HT1080 (cell line): ENCODE measurements at places on chromosomes 16 and 17. TPM values are rescaled to one million over a fixed set of nuclear protein-coding genes. Genes with fewer than 3 reads are reported as not detected.

DNA sequence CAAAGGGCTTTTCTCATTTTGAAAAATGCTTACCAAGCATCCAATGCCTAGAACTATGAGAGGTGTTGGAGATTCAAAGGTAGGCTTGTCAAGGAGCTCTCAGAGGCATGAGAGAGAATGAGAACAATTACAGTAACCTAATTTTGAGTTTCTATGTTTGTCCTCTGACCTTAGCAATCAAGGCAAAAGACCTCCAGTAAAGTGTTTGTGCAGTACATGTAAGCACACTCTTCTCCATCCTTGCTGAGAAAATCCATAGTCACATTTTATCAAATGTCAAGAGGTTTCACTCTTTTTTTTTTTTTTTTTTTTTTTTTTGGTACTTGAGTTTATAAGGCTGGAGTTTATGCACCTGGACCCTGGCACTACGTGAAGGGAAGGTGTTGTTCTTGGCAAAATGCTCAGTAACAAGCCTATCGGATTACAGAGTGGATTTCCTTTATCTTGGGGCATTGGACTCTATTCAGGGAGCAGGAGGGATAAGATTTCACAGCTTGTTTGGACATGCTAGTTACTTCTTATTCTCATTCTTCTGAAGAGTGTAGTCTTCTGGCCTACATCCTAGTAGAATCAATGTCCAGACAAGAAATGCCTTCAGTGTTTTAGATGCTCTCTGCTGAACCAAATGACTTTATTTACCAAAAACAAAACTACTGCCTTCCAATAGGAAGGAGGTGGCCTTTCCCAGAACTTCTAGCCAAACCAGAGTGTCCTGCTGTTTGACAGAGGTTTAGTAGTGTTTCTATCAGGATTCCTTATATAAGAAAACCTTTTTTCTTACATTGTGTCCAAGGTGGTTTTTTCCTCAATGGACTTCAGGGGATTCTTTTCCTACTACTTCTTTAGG, 21.9 kb downstream of the KCNJ2 start:
- no peak for DNase-seq

DNA sequence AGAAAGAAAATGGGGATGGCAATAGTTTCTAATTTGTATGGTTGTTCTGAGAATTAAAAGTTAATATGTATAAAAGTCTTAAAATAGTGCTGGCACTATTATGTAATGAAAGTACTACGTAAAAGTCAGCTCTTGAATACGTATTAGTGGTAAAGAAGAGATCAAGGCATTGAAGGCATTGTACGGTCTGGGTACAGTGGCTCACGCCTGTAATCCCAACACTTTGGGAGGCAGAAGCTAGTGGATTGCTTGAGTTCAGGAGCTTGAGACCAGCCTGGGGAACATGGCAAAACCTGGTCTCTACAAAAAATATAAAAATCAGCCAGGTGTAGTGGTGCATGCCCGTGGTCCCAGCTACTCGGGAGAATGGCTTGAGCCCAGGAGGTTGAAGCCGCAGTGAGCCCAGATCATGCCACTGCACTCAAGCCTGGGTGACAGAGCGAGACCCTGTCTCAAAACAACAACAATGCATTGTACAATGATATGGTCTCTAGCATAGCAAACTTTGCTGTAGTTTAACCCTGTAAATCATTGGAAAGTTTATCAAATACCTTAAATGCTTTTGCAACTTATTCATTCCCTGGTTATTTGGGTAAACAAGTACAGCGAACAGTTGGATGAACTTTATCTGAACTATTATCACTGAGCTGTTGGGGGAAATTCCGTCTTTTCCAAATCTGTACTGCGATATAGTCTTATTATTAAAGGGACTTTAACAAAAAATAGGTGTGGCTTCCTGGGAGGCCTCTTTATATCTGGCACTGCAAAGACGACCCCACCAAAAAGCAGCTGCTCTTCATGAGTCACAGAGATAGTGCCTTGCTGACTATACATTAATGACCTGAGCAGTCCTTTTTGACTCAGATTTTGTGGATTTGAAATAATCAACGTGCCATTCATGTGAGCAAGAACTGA, 73.6 kb downstream of the GPRC5B start:
- peak; percentile 48 for DNase-seq

SP2 gene
- 1.6 and 3.4 TPM in 2 replicates for total RNA-seq

DNA sequence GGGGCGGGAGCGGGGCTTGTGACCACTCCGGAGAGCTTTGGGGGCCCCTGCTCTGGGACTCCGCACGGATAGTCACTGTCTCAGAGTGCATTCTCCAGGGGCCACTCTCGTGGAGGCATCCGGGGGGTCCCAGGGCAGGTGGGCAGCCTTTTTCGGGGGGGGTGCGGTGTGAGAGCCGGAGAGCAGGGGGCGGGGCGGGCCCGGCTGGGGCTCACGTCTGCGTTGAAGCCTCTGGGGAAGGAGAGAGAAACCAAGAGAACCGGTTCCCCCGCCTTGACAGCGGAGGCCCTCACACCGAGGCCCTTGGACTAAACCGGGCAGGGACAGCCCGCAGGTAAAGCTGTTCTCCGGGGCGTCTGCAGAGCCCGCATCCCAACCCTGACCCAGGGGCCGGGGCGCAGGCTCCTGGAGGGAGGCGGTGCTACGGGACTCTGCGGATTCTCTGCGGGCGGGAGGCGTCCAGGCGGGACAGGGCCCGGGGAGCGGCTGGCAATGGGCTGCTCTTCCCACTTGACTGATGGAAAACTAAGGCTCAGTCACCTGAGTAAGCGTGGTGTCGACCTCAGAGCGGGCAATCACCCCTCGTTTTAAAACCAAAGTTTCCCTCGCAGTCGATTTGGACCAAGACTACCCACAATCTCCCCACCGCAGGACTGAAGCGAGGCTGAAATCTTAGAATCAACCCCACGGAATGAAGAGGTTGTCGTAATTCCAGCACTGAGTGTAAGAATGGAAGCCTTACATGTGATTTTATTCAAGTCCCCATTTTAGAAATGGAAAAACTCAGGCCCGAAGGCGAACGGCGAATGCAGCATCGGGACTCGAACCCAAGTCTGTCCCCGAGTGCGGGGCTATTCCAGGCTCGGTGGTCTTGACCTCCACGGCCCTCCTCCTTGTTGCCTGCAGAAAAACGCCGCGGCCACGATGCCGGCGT, 49.6 kb upstream of the AMZ2 start:
- no peak for DNase-seq

GUCY2D gene
- total RNA-seq = not detected in 2 replicates

DNA sequence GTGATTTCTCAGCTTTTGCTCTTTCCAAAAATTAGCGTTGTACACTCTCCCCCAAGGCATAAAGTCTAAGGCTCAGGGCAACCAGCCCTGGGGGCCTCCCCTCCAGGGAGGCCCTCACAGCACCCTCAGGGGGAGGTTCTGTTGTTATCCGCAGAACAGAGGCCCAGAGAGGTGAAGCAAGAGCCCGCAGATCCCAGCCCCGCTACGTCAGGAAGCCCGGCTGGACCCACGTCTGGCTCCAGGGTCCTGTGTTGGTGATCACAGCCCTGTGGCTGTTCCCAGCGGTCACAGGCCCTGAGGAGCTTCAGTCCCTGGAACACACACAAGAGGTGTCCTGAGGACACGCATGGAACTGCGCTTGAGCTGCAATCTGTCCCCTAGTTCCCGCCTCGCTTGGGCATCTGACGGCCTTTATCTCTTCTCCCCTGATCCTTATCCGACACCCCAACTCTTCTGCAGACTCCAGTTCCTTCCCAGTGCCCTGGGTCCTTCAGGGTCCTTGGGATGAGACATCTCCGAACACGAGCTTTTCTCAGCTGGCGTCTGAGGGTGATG, 1.1 kb upstream of the ZG16B start:
- DNase-seq = no peak

TMEM97 gene
- total RNA-seq = 41.3 and 52.9 TPM in 2 replicates

AURKB gene
- 147 and 161 TPM in 2 replicates for total RNA-seq

CDRT15L2 gene
- total RNA-seq = not detected in 2 replicates
